Smooth muscle cell of the brain vasculature (primary cell): ENCODE measurements at places on chromosomes 6 and 20.

DNA sequence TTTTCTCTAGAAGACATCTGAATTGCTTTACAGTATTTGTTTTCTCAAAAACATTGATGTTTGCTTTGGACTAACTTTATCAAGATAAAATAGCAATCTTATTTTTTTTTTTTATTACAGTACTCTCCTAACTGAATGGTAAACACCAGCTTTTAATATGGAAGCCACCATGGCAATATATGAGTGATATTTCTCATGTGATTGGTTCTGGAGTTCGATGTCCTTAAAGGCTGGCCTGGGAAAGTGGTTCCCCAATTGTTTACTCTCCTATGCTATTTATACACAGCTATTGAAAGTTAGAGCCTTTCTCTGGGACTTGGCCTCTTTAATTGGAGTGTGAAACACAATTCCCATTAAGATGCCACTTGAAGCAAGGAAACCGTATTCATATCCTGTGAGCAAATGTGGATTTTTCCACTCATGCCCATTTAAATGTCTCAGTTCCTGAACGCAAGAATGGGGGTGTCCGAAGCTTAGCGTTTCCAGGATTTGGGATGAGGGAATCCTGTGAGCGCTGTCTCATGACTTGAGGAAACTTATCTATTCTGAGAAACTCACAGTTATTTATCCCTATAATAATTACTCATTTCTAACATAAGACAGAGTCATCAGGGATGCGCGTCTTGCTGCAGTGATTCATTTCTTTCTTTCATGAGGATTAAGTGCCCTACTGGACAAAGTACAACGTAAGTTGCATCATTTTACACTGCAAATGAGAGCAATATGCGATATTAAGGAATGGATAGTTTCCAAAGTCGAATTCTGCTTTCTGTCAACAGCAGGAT is 143.3 kb upstream of the PREP start:
- DNase-seq, result no peak

DNA sequence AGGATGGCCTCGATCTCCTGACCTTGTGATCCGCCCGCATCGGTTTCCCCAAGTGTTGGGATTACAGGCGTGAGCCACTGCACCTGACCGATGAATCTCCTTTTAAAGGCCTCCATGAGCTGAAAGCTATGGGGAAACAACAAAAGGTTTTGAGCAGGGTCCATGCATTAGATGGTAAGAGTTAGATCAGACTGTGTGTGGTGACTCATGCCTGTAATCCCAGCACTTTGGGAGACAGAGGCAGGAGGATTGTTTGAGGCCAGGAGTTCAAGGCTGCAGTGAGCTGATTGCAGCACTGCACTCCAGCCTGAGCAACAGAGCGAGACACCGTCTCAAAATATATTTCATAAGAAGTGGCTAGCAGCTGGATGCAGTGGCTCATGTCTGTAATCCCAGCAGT is 41.0 kb upstream of the BCLAF1 start:
- DNase-seq, result no peak

DNA sequence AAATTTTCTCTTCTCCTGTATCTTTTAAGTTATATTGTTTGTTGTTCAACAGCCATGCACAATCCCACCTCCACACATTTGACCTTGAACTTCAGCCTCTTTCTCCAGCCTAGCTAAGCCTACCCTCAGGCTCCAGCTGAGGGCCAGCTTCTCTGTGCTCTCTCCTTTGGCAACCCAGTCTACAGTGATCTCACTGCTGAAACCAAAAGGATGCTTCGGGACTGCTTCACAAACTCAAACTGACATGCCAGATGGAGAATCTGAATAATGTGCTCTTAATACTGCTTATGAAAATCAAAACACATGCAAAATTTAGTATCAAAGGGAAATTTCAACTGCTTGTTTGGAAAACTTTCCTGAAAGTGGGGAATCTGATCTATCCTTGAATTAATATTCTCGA is 16.1 kb upstream of the RIN2 start:
- no peak for DNase-seq

GRCh38 chr6:9623985-9624384 is 790.9 kb downstream of the TFAP2A start:
- no peak for DNase-seq

DNA sequence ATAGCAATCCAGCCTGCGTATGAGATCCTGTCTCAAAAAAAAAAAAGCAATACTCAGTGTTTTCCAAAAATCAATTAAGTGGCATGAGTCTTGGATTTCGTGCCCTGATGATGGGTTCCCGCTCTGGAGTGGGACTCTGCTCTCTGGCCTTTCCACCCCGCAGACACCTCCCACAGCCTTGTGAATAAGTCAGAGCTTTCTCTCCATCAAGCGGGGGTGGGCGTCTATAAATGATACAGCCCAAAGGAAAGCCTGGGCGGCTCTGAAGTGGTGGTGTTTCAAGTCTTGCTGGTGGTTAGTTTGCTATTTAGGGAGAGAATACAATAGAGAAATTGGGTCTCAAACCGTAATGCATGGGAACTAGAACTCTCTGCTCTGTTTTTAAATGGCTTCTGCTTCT is 52.5 kb upstream of the TAGAP start:
- DNase-seq, result no peak

GRCh38 chr6:46378882-46379416 is 112.3 kb downstream of the RCAN2 start:
- DNase-seq, result no peak

DNA sequence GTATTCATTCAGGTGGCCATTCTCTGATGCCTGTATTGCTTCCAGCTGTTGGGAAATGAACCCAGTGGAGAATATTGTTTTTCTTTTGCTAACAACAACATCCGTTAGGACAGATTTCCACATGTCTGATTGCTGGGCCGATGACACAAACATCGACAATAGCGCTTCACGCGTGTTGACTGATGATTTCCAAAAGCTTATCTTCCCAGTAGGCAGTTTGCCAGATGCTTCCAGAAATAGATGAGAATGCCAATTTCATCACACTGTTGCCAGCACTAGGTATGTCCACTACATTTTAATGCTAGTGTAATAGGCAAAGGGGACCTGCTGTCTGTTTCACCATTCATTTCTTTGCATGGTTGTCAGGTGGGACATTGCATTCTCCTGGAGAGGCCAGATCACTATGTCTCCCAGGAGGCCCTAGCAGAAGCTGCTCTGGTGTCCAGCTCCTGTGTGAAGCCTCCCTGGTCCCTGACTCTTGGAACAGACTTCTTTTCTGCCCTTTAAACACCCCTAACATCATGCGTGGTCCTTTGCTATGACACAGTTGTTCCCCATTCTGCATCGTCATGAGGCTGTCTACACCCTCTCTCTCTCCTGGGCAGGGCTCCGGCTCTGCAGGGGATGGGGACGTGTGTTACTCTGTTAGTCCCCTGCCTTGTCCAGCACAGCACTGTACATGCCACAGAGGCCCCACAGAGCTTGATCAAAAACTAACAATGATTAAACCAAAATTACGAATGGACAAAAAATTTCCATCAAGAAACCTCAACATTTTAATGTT is 181.6 kb downstream of the CDH26 start:
- DNase-seq, result no peak

GRCh38 chr6:42025066-42025844 is 25.1 kb upstream of the TAF8 start:
- DNase-seq, result no peak

DNA sequence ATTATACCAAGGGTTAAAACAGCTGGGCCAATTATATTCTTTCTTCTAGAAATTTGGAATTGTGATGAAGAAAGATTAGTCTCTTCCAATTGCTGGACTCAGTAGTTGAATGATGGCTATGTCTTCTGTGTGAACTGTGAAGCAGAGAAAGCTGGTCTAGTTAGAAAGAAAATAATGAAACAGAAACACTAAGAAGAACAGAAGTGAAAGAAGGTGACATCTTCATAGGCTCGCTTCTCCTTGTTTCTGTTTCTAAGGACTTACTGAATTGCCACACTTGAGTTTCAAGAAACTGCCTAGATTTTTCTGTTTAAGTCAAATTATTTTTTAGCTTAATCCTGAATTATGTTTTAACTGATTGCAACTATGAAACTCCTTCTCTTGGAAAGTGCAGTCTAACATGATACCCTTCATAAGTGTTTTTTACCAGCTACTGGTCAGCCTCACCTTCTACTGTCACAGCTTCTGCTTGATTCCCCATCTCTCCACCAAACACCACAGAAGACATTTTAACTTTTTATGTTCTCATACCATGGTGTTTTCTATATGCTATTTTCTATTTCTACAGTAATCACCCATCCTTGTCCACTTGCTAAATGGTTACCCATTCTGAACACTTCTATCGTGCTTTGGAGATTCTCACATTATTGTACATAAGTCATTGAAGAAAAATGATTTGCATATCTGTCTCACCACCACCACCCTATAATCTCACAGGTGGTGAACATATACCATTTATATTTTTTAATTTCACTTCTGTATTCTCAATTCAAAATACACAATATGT is 268.8 kb downstream of the GRIK2 start:
- DNase-seq, result no peak

- DNase-seq, result no peak
Observed at GRCh38 chr6:25441663-25442270, 162.6 kb downstream of the CARMIL1 start.

DNA sequence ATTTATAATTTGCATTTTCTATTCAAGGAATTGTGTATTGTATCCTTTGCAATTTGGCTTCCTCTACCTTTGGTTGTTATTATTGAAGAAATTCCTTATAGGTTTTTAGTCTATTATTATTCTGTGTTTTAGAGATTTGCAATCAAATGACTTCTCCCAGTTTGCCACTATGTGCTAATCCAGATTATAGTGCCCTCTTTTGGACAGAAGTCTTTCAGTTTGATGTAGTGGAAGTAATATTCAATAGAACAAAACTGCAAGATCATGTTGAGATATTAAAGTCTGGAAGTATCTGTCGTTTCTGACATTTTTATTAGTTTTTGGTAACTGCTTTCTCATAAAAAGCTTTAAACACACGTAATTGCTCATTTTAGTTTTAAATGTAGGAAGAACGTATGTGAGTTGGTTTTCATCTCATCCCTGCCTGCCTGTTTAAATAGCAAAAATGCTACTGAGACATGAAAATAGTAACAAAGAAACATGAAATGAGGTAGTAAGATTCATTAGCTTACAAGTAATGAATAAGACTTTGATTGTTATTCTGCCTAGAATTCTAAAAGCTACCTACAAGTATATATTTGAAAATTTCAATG is 72.8 kb downstream of the RTN4IP1 start:
- DNase-seq, result no peak

DNA sequence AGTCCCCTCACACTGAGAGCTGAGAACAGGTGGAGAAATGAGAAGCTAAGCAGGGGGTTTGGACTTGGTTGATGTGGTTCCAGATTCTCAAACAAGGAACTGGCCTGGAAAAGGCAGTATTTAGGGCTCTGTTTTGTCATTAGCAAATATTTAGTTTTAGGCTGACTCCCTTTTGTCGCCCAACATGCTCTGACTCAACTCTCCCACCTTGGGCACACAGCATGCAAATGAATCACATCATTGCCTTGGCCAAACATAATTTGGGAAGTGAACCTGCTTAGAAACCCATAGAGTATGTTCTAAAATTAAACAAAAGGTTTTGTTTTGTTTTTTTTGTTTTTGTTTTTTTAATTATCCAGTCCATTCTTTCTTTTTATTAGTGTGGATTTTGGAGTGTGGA is 9.5 kb upstream of the UQCC2 start:
- no peak for DNase-seq

- DNase-seq, result no peak
Observed at GRCh38 chr20:47265984-47266383, 90.5 kb downstream of the ZMYND8 start.

GRCh38 chr6:138310294-138310693 is 67.4 kb upstream of the SMIM28 start:
- no peak for DNase-seq

GRCh38 chr6:42877695-42878094 is 1.7 kb upstream of the RPL7L1 start:
- no peak for DNase-seq

DNA sequence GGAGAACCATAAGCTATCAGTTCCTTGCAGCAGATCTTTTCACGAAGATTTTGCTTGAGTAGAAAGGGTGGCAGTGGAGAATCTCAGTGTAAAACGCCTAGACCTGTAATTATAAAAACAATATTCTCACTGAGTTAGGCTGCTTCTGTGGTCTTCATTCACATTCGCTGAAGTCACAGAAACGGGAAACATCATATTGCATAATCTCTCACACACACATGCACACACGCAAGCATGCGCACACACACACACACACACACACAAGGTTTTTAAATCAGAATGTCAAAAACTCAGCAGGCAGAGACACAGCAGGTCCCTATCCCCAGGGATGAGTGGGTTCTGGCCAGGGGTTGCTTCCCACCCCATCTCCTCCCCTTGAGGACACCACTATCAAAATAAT is 175.5 kb downstream of the ATXN1 start:
- no peak for DNase-seq

- DNase-seq, result no peak
Observed at GRCh38 chr6:29924731-29925130, 17.6 kb upstream of the HLA-A start.

- no peak for DNase-seq
Observed at GRCh38 chr6:95518630-95519227, 58.6 kb upstream of the MANEA start.

DNA sequence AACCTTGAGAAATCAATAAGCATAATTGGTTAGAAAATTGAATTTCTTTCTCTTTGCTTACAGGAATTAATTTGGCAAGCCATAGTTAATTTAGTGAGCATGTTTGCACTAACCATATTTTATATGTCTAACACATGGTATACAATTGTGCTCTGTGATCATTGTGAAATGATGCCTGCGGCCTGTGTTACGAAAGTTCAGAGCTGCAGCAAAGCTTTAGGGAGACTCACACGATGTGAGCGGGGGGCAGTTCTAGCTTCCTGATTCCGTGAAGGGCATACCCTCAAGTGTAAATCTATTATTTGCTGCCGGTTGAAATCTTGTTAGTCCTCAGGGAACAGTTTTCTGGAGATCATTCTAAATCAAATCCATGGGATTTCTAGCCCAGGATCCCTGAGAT is 25.5 kb upstream of the ADTRP start:
- DNase-seq, result no peak

DNA sequence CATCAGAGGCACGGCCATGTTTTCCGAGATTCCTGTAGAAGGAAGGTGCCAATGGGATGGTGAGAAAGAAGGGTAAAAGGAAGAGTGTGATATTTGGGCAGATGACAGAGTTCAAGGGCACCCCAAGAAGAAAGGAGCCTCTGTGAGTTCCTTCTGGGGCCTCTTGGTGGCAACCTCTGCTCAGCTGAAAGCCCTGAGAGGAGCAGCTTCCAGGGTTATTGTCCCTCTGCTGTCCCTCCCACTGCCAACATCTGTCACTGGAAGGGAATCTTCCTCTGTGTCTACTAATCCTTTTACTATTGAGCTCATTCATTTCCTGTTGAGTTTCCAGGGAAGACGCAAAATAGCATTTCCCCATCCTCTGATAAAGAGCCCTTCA is 40.0 kb upstream of the KCNK16 start:
- DNase-seq, result no peak

DNA sequence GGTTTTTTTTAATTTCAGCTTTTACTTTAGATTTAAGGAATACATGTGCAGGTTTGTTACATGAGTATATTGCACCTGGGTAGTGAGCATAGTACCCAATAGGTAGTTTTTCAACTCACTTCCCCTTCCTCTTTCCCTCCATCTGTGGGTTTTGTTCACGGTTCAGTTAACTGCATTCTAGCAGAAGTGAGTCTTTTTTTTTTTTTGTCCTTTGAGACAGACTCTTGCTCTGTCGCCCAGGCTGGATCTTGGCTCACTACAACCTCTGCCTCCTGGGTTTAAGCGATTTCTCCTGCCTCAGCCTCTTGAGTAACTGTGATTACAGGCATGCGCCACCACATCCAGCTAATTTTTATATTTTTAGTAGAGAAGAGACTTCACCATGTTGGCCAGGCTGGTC is 8.7 kb downstream of the UBR2 start:
- no peak for DNase-seq
